ENCODE measurements at places on chromosomes 4 and X.

- DNase-seq = no peak
These were observed 19.9 kb downstream of the AWAT2 start for GRCh38 chrX:70029863-70030262.

DNA sequence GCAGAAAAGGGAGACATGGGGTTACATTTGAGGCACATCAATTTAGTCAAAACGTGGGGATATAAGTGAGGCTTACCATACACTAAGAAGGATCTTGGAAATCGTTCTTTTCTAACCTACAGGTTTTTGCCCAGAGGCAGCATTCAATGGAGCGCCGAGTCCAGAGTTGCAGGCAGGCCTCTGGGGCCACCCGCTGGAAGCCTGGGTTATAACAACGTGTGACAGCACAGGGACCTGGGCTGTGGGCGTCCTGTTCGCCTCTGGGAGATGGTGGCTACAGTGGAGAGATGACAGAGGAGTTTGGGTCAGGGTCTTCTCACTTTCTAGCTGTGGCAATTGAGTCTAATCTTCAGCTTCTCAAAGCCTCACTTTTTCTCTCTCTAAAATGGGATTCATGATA lies 53.9 kb downstream of the ENPP6 start:
- no peak for DNase-seq

- no peak for DNase-seq
These were observed 234.1 kb downstream of the ANKRD50 start for GRCh38 chr4:124478470-124478869.

DNA sequence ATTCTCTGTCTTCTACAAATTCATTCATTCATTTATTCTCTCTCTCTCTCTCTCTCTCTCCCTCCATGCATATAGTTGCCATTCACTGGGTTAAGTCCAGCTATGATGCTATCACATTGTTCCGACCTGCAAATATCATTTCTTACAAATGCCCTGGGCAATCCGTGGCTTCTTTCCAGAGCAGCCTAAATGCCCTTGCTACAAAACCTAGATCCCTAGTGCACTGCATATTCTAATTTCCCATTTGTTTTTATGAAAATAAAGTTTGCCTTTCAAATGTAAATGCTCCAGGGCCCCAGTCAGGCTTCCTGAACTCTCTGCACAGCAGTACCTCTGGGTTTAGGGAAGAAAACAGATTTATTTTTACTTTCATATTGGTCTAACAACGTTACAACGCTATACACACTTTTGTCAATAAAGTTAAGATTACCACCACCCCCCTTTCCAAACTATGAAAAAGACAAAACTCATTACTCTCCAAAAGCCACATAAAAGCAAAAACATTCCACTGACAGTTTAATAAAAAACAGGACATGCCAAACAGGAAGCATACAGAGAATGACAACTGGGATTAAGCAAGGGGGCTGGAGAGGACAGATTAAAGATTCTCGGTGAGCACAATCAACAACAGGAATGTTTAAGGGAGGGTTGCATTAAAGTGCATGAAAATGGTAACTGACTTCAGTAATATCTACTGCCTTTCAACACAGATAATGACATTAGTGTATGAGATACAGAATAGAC lies 104.3 kb downstream of the USP46 start:
- no peak for DNase-seq

- DNase-seq = no peak
These were observed 14.9 kb downstream of the USP26 start for GRCh38 chrX:133081990-133082389.

DNA sequence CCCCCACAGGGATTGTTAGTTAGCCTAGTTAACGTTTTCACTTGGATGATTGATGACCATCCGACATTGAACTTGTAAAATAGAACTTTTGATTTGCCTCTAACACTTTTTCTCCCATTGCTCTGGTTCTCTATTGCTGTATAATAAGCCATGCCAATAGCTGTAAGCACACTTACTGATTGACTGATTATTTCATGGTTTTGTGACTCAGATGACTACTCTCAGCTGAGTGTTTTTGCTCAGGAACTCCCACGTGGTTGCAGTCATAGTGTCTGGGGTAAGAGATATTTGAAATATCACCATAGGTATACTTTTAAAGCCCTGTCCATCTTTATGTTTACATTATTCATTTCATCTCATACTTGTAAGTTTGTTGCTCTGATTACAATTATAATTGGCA lies 1285.5 kb downstream of the STIM2 start:
- DNase-seq = no peak

DNA sequence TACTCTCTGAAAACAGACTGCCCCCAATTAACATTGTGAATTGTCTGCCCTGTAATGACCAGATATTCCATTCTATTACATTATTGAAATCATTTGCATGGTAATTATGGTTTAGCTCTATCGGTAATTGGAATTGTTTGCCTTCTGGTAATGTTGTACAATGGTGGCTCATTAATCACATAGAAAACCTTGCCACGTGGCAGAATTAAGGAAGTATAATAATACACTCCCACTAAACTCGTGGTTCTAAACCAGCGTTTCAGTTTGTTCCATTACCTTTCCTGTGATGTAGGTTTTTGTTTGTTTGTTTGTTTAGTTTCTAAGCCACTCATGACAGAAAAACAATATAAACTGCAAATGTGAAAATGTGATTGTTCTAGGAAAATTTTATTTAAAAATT lies 45.1 kb upstream of the TAPT1 start:
- no peak for DNase-seq

DNA sequence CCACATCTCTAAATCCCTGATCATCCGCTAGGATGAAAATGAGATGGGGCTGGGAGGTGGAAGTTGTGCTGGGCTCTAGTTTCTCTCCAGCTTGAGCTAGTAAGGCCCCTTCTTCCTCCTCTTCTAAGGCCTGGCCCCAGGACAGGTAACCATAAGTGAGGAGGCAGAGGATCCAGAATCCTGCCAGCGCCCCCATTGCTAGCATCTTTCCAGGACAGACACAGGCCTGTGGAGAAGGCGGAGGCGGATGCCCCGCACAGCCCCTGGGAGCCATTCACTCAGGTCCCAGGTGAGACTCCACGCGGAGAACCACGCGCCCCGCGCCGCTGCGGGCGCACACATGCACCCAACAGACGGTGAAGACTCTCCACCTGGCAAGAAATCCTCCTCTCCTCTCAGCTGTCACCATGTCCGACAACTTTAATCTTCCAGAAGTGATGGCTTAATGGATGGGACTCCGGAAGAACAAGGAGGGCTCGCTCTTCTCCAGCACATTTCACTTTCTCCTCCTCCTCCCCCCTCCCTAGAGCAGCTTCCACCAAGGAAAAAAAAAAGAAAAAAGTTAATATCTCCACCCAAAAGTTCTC lies 793 bp downstream of the ARSJ start:
- no peak for DNase-seq

DNA sequence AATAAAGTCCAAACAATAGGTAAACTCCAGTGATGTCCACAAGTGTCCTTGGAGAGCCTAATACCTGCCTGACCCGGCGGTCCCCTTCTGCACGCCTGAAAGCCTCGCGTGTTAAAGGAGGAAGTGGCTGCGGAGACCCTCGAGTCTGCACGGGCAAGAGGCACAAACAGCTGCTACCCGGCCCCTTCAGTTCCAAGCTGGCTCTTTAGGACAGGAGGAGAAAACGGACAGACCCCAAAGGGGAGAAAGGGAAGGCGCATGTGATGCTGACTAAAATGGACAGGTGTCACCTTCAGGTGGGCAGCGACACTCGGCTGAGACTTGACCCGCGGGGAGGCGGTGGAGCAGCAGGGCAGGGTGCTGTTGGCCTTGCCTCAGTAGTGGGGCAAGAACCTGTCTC lies 102.7 kb upstream of the TENM3 start:
- no peak for DNase-seq

DNA sequence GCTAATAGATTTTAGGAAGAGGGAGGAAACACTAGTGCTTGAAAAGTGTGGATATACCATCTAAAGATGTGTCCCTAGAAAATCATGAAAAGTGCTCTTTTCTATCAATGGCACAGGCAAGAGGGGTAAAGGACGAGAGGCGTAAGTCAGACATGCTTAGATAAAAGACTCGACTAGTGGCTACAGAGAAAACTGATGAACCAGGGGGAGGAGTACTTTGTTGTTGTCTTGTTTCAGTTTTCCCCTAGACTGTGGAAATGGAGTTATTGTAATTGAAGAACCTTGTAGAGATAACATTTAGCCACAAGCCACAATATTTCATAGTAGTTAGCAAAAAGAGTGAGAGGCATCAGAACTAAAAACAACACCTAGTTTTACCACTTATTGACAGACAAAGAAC lies 21.4 kb downstream of the GALNTL6 start:
- DNase-seq = no peak

DNA sequence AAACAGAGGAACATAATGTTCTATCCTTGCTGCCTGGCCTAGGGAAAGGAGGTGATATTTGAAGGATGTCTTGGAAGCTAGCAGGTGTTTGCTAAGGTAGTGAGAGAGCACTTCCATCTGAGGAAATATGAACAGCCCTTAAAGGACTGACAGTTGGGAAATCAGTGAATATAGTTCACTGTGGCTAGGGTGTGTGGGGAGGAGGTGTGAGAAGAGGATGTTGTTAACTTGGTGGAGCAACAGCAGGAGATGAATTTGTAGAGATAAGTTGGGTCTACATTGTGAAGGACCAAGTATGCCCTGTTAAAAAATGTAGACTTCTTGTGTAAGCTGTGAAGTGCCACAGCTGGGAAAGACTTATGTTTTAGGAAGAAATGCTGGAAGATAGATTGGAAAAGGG lies 25.5 kb downstream of the TBC1D19 start:
- DNase-seq = no peak

DNA sequence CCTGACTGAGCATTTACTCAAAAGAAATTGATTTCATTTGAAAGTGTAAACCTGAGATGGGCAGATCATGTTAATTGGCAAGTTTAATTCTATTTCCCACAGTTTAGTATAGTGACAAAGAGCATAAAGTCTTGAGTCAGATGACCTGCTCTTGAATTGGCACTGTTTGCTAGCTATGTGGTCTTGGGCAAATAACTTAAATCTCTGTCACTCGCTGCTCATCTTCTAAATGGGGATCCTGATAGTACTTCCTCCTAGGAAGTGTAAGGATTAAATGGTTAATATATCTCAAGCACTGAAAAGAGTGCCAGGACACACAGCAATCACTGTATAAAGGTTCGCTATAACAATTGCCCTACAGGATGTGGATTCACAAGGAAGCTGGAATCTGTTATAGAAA lies 242.8 kb upstream of the JADE1 start:
- DNase-seq = no peak

GRCh38 chr4:55125087-55125721 lies at the start of gene KDR:
Gene KDR, minus strand, starts transcription at chr4:55125595. Its CDS starts 302 bp downstream, at chr4:55125293.
- no peak for DNase-seq

GRCh38 chrX:53262918-53263394 lies 18.4 kb downstream of the IQSEC2 start:
- DNase-seq = no peak

GRCh38 chr4:138389976-138390685 lies 148.0 kb upstream of the SLC7A11 start:
- no peak for DNase-seq

- DNase-seq = no peak
These were observed 37.3 kb downstream of the SLIT2 start for GRCh38 chr4:20288846-20289512.

- DNase-seq = no peak
These were observed 152.0 kb downstream of the RASL11B start for GRCh38 chr4:53013873-53014775.

DNA sequence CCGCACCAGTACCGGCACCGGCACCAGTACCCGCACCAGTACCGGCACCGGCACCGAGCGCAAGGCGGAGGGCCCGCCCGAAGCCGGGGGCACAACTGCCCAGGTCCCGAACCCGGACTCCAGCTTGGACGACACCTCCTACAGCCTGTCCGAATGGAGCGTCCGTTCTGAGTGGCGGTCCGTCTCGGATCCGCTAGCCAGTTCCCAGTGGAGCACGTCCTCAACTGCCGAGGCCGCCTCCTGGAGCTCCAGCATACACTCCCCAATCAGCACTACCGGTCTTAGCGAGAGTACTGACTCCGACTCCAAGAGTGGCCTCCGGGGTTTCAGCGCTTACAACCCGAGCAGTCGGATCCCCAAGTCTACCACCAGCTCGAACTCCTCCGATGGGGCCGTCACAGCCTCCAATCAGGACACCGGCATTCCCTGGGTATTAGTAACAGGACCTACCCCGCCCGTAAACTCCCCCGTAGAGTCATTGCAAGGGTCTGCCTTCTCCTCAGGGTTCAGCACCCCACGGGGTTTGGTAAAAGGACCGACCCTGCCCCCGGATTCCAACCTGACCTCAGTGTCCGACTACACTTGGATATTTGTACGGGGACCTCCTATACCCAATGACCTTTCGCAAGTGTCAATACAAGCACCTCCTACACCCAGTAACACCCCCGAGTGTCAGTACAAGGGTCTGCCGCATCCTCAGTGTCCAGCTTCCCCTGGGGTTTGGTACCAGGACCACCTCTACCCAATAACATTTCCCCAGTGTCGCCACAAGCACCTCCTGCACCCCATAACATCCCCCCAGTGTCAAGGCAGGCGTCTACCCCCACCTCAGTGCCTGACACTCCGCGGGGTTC lies 721 bp upstream of the MAOA start:
- no peak for DNase-seq

DNA sequence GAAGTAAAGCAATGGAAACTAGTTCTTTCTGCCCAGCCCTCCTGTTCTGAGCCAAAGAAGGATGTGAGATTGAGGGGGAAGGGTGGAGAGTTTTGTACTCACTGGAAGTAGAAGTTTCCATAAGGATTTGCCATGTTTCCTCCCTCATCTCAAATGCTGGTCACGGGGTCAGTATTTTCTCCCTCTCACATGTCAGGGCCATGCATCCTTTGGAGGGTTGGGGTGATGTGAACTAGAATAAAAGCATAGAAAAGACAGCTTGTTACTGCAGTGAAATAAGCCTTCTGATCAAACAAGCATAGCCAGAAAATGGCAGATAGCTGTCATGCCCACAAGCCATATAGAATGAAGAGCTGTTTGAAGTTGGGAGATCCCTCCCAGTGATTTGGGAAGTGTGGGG lies 79.7 kb downstream of the KIT start:
- no peak for DNase-seq

DNA sequence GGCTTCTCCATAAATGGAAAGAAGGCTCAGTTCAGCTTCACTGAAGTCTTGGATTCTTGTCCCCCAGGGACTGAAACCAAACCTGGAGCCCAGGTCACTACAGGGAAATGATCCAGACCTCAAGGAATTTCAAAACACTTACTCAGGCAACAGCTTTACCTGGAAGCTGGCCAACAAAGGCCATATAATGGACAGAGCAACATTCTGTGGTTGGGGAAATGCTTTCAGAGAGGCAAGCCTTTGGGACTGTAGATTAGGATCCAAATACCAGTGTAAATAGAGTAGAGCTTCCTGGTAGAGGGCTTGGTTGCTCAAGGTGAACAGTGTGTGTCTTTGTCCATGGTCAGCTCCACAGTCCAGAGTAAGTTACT lies 57.0 kb upstream of the PROM1 start:
- DNase-seq = no peak

GRCh38 chrX:25527156-25527555 lies 511.4 kb upstream of the ARX start:
- no peak for DNase-seq

DNA sequence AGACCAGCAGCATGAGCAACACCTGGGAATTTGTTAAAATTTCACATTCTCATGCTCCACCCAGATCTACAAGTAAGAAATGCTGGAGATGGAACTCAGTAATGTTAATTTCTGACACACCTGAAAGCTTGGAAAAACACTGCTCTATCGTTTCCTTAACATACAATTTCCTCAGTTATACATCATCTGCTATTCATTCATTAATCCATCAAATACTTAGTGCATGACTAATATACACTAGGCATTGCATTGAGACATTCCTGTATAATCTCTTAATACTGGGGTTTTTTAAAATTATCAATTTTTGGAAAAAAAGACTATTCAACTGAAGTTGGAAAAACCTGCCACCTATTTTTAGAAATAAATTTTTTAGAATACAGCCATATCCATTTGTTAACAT lies 106.1 kb downstream of the CHM start:
- no peak for DNase-seq

Measured in activated CD8-positive, alpha-beta memory T cell treated with anti-CD3 and anti-CD28 coated beads for 1 hour (primary cell).